ENCODE measurements at places on chromosomes 12 and 14.

DNA sequence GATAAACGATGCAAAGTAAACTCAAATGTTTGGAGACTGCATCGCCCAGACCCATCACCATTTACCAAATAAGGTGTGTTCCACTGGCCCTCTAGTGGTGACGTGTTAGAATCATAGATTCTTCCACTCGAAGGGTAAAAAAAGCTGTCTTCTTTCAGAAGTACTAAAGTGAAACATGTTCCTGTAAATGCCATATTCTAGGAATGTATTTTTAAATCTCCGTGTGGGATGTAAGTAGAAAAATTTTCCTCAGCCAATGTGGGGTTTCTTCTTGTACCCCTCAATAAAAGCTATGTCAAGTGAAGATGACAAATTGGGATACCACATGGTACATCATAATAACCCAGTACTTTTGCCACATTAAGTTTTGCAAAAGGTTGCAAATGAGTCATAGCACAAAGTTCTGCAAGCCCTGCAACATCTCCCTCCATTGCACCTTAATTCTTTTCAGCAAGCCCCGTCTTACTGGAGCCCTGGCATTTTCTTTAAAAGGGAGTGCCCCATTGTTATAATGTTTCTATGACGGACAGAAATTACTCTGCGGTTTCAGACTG is 100.8 kb downstream of the CCER1 start:
- DNase-seq = peak; percentile 71

GRCh38 chr14:88154321-88154720 is 149.4 kb downstream of the GPR65 start:
- no peak for DNase-seq

GRCh38 chr14:63231766-63232165 is 27.5 kb downstream of the RHOJ start:
- no peak for DNase-seq

GRCh38 chr12:76186131-76186906 is 101.8 kb upstream of the NAP1L1 start:
- DNase-seq = no peak

DNA sequence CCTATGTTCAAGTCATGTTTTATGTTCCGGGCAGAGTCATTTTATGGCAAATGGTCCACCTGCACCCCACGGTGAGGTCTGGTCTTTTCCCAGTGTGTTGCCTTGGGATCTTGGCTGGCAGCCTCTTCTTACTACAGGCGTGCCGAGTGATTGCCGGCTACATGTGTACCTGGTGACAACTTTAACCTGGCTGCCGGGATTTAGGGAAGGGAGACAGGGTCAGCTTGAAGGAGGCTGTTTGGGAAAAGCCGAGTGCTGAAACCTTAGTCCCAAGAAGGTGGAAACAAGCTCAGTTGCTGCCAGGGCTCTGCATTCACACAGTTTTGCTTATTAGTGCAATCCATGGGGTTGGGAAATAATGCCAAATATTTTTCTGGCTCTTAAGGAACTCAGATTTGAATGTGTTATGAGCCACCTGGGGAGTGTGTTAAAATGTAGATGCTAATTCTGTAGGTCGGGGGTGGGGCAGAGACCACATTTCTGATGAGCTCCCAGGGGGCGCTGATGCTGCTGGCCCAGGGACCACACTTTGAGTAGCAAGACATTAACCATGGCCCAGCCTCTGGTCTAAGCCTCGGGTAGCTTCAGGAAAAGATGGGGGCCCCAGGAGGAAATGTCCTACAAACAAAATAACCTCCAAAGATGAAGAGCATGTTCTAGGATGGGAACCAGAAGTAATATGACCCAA is 179.6 kb downstream of the TBX5 start:
- DNase-seq = no peak

DNA sequence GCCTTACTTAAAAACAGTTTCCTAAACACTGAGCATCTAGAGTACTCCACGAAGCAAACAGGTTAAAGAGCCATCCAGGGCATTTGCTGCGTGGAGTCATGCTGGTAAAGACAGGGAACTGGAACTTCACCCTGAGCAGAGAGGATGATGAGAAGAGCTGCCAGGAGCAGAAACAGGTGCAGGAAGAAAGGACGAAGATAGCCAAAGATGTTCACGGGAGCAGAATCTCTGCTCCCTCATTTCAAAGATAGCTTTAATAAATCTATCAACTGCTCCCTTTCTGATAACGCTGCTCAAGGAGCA is 280.8 kb upstream of the FKBP4 start:
- DNase-seq = no peak

- no peak for DNase-seq
Observed at GRCh38 chr14:92223025-92223424, 99.9 kb upstream of the SLC24A4 start.

DNA sequence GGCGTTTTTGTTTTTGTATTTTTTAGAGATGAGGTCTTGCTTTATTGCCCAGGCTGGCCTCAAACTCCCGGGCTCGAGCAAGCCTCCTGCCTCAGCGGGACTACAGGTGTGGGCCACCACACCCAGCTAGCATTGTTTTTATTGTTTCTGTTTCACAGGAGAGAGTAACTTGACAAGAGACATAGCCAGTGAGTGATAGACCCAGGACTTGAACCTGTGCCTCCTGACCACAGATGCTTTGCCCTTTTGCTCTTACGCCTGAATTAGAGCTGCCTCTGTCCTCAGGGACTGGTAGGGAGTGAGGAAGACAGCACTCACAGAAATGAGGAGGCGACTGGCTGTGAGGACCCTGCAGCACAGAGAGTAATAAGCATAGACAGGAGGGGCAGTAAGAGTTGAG is 2.3 kb downstream of the EVL start:
- no peak for DNase-seq

DNA sequence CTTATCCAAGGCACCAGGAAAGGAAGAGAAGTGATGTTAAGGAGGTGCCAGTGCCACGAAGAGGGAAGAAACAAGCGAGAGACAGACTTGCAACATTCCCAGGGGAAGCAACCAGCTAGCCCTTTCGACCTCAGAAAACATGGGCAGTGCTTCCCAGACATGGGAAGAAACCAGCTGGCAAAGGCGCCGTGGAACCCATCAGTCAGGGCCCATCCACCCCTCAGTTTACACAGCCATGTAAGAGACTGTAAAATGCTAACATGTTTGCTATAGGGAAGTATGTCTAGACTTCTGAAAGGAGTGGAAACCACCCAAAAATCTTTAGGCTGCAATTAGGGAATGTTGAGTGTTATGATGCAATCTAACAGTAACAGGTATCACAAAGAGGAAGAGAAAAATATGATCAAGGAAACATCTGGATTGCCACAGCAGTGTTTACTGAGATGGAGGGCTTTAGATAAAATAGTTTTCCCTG is 26.3 kb downstream of the ANAPC5 start:
- DNase-seq = no peak

DNA sequence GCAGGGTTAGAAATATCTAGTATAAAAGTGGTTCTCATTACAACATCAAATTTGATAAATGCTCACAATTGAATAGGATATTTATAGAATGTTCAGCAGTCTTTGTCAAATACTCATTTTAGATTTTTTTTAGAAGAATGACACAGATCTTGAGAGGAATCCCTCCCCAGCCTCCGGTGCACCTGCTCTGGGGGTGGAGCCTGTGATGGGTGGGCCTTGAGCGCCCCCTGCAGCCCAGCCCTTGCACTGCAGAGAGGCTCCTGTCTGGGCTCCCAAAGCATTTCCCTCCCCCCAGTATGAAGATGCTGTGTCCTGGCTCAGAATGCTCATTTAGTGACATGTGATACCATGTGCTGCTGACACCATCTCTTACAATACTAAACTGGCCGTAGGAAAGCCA is 792.3 kb downstream of the TMEM121 start:
- no peak for DNase-seq

DNA sequence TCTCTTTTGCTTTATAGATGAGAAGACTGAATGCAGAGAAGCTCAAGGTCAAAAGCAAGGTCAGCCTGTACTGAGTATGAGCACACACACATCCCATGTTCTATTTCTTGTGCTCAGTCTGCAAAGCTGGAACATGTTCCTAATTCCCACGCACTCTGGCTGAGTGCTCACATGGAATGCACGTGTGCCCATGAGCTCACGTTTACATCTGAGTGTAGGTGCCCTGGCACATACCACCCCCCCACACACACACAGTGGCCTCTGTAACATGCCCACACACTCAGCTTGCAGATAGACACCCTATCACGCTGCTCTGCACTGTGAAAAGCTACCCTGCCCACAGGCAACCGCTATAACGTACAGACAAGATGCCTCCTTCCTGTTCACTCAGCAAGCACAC is 700.1 kb downstream of the MED13L start:
- DNase-seq = no peak

GRCh38 chr14:31465111-31465510 is 7.8 kb upstream of the DTD2 start:
- DNase-seq = no peak

DNA sequence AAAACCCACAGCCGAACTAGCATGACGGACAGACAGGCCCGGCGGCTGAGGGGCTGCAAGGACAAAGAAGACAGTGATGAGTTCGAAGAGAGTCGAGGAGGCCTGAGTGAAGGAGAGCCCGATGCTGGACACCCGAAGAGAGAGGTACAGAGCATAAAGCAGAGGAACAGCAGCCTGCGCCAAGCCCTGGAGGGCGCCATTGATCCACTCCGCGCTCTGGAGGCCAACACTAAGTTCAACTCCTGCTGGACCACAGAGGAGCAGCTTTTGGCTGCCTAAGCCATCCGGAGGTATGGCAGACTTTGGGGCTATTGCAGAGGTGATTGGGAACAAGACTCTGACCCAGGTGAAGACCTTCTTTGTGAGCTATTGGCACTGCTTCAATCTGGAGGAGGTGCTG is 7.8 kb upstream of the PLXNC1 start:
- DNase-seq = no peak

DNA sequence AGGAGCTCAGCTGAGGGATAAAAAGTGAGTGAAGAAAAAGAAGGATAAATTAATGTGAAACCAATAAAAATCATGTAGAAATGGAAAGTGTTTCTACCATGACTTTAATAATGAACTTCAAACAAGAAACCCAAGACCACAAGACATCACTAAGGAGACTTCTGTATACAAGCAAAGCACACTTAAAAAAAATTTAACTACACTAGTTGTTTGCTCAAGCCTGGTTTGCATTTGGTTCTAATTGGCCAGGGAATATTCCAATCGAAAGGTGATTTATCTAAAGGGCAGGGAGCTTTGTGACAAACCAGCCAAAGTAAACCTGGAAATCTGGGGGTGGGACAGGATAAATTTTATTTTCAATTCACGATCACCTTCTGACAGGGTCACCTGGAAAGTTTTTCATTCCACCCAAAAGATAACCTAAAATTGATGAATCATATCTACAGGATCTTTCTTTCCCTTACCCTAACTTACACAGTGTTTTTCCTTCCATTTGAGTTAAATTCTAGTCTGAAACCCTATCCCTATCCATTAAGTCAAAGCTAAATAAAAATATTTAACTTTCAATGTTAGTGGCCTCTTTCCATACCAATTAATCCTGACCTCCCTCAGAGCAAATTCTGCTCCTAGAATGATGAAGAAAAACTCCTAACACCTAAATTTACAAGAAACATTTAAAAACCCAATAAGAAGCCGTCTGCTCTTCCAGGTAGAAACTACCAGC is 2.6 kb downstream of the EGLN3 start:
- DNase-seq = no peak

GRCh38 chr12:75784591-75784990 is 247.0 kb downstream of the PHLDA1 start:
- peak; percentile 27 for DNase-seq

- DNase-seq = peak; percentile 45
Observed at GRCh38 chr14:75295061-75295461, 16.4 kb downstream of the FOS start.

DNA sequence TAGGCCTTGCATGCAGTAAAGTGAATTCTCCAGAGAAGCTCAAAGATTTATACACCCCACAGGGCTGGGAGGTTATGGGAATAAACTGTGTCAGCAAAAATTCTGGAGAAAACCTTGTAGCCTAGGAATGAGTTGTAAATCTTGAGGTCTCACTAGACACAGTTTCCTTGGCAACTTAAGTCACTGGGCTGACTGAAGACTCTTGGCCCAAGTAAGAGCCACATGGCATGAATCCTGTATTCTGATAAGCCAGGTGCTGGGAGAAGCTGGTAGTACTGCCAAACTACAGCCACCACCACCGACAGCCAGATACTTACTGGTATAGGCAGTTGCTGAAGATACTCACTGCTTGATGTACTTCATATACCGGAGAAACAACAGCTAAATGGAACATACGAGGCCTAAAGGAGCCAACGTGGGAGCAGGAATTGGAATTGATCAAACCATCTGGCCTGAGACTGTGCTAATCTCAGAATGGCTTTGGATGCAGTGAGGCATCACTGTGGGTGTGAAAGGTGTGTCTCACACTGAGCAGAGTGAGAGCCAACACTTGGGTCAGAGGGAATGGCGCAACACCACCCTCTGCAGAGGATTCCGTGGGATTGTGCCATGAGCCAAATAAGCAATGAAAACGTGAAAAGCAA is 102.8 kb upstream of the TMCC3 start:
- no peak for DNase-seq

- no peak for DNase-seq
Observed at GRCh38 chr12:104469066-104469465, 12.3 kb downstream of the CHST11 start.

- no peak for DNase-seq
Observed at GRCh38 chr12:21265932-21266331, 68.8 kb downstream of the SLCO1A2 start.

DNA sequence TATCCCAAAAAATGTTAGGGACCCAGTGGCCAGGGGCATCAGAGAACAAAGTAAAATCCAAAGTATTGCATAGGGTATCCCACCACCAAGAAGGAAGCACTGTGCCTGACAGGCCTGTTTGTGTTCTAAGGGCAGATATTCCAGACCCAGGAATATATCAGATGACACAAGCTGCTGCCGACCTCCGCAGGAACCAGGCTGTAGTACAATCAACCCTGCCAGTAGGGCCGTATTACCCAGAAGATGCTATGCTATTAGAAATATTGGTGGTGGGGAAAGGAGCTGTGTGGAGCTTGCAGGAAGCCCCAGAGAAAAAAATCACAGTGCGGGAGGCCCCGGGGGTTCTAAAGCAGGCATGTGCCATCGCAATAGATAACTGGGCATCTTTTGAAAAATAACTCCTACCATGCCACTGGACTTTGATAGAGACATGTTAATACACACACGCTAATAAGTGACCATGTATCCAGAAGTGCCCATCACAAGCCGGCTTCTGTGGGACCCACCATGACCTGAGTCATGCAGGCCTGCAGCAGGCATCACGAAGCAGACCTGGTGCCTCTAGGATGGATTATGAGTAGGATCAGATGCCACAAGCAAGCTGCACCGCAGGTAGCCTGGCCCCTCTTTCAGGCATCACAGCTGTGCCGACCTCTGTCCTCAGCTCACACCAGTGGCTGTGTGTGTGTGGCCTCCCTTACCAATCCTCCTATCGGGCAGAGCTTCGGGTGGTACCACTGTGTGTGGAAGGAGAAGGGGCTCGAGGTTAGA is 242.7 kb downstream of the BCL11B start:
- DNase-seq = no peak

Measured in NCI-H1417 (cell line).